ENCODE measurements at places on chromosomes 16 and 17.

GRCh38 chr17:77779711-77780539 is 178.6 kb upstream of the TNRC6C start:
- DNase-seq, result no peak

- DNase-seq, result peak; percentile 81
Measured at GRCh38 chr17:57902800-57903759, 52.1 kb downstream of the CUEDC1 start.

- DNase-seq, result no peak
Measured at GRCh38 chr16:30340621-30341020, 14.5 kb downstream of the CD2BP2 start.

DNA sequence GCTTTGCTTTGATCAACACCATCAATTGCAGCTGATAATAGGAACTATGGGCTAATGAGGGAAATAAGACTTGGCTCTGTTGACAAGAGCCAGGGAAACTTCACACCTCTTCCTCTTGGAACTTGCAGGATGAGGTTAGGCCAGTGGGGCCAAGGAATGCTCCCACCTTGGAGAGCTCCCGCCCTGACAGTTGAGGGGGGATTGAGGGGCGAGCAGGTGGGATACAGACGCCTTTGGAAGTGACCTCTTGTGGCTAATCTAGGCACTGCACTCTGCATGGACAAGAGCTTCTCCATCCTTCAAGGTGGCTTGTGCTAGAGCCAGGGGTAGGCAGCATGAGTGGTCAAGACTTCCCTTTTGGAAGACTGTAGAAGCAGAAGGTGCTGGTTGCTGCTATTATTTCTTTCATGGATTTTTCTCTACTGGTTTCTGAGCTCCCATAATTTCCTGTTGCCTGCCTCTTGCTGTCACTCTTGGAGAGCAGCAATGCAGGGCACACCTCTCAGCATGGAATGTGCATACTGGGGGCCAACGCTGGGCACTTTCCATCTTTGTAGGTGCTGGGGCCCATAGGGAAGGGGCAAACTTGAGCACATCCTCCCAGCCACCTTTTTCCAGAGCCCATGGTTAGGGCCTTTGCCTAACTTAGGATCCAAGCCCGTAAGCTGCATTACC is 2.3 kb upstream of the PHF12 start:
- peak; percentile 52 for DNase-seq

DNA sequence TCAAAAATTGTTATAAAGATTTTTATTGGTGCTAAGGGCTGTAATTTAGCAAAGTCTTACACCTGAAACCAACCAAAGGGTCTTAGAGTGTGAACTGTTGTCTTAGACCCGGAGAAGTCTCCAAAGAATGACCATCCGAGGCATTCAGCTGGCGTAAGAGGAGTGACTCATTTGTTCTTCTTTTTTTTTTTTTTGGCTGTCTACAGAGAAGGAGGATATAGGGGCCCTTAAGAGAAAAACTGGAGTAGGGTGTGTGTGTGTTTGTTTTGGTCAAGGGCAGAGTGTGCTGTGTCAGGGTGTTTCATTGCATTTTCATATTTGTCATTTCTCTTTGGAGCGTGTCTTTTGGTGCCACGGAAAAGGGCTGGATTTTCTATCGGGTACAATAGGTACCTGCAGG is 508.0 kb downstream of the WWOX start:
- DNase-seq, result no peak

- DNase-seq, result no peak
Measured at GRCh38 chr16:71424626-71425025, 17.2 kb downstream of the TLE7 start.

GRCh38 chr17:10135539-10136257 is 62.7 kb downstream of the GAS7 start:
- no peak for DNase-seq

DNA sequence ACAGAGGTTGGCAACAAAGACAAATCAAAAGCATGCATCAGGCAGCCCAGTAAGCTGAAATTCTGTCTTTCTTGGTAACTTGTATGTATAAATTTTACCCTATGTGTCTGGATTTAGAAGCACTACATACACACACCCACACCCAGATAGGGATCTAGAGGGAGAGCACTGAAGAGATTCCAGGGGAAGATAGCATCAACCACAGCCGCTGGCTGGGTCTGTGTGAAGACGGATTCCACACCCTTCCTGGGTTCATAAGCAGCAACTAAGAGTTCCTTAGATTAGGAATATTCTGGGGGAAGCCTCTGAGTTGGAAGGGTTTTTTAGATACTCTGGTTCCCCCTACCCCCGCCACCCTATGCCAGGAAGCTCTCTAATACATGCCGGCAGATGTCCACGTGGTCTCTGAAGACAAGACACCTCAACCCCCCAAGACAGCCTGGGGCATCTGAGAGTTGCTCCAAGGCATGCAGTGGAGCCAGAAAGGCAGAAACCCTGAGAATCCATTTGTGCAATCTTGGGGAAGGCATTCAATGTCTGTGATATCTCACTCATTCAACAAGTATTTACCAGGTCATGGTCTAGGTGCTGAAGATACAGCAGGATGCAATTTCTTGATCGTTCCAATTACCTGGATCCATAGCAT is 86.4 kb downstream of the NOG start:
- no peak for DNase-seq

DNA sequence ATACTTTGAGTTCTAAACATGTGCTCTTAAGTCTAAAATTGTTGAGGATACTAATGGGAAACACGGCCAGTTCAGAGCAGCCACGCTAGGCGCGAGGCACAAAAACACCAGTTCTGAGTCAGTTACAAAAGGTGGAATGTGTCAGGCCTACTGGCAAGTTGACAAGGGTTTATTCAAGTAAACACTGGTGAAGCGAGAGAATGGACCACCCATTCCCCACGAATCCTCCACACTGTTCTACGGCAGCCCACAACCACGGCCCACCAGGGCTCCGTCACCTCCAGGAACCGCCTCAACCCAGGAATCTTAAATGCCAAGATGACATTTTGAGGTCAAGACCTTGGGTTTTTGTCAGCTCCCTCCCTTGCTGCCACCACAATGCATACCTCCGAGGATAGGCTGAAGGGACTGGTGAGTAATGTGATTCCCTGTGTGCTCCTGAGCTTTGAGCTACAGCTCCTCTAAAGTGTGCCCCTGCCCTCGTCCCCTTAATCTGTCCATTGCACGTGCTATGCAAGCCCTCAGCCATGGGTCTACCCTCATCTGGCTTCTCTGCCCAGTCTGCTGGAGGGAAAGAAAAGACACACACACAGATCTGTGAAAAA is 28.5 kb upstream of the TRAP1 start:
- DNase-seq, result no peak

DNA sequence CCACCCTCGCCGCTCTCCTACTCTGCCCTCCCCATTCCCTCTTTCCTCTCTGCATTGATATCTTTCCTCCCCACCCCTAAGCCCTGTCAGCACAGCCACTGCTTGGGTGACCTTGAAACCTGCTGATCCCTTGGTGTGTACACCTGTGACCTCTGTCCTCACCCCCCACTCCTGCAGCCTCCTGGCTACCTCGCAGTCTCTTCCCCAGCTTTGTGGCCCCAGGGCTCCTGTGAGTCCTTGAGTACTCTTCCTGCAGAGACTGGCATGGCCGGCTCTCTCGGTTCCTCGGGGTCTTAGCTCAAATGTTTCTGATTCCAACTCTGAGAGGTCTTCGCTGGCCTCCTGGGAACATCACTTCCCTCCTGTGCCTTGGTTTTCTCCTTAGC is 31.7 kb downstream of the ADCY7 start:
- peak; percentile 2 for DNase-seq

- DNase-seq, result no peak
Measured at GRCh38 chr17:43151880-43152456, 19.0 kb upstream of the NBR1 start.

GRCh38 chr17:16243801-16244567 is 27.0 kb downstream of the PIGL start:
- DNase-seq, result no peak

- DNase-seq, result no peak
Measured at GRCh38 chr17:1949754-1950153, 75.4 kb downstream of the RTN4RL1 start.

DNA sequence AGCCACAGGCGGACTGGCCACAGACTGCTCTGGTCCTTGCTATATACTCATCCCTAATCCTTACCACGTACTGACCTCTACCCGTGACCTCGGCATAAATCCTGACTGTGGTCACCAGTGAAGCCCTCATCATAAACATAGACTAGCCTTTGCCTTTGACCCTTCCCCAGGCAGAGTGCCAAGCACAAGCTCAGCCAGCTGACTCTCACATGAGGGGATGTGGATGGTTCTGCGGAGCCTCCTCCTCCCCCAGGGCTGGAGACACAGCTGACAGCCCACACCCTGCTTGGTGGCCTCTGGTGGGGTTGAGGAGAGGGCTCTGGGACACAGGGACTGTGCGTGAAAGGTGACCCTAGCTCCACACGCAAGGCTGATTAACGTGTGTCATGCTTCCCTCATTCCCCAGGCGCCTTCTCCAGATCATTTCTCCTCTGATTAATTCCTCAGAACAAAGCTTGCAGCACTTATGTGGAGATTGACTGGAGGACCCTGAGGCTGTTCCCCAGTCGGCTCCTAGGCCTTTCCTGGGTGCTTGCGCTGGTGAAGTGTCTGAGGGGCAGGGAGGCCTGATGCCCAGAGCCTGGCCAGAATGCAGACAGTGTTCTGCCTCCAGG is 241.5 kb upstream of the NLRP1 start:
- DNase-seq, result no peak

DNA sequence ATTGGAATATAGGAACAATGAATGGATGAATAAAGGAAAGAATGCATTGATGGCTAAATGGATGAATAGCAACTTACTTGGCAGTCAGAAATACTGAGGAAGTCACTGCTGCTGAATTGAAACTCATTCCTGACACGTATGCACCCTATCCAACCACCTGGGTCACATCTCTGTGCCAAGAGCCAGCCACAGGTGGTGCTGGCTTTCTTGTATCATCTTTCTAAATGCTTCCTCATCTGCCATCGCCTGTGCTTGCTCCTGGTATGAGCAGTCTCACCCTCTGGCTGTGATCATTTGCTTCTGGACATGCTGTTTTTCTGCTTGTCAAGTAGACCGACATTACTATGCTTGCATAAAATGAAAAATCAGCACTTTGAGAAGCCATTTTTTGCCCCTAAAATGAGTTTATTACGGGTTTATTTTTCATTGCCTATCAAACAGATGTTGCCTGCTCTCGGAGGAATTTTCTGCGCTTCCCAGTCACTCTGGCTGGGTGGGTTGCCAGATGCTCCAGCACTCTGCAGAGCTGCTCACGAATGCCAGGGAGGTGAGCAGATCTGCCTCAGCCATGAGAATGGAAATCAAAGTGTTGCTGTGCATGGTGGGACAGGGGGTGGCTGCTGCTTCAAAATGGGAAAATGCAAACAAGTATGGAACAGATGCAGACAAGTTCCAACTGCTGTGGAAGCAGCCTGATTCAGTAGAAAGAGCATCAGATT is 1349.6 kb upstream of the CDH8 start:
- no peak for DNase-seq

GRCh38 chr17:7841396-7841914 is 7.4 kb downstream of the KDM6B start:
- DNase-seq, result peak; percentile 89

GRCh38 chr17:47276868-47277267 is 23.2 kb downstream of the ITGB3 start:
- DNase-seq, result peak; percentile 88

GRCh38 chr16:11138769-11139325 is 117.2 kb downstream of the SOCS1 start:
- no peak for DNase-seq

DNA sequence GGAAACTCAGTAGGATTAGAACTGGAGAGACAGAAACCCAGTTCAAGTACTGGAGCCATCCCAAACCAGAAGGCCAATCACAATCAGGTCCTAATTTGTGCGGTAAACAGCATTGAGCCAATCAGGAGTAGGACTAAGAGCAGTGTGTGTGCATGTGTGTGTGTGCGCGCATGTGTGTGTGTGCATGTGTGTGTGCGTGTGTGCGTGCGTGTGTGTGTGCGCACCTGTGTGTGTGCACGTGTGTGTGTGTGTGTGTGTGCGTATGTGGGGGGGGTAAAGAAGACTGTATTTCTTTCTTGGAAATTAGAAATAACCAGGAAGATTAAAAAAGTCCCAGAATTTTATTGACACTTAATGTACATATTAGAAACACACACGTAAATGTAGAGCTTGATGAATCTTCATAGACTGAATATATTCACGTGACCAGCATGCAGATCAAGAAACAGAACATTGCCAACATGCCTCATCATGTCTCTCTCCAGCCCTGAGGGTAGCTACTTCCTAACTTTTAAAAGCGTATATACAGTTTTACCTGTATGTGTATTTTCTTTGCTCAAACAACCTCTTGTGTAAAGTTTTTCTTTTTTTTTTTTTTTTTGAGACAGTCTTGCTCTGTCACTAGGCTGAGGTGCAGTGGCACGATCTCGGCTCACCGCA is 919 bp upstream of the DHRS7C start:
- no peak for DNase-seq

GRCh38 chr17:1639549-1640180 is 5.9 kb downstream of the SCARF1 start:
- DNase-seq, result no peak

- no peak for DNase-seq
Measured at GRCh38 chr17:78822552-78822951, 18.1 kb downstream of the USP36 start.

GRCh38 chr16:83390759-83391158 is 417.0 kb upstream of the HSBP1 start:
- no peak for DNase-seq

- no peak for DNase-seq
Measured at GRCh38 chr17:81135505-81136278, 29.6 kb upstream of the PVALEF start.

DNA sequence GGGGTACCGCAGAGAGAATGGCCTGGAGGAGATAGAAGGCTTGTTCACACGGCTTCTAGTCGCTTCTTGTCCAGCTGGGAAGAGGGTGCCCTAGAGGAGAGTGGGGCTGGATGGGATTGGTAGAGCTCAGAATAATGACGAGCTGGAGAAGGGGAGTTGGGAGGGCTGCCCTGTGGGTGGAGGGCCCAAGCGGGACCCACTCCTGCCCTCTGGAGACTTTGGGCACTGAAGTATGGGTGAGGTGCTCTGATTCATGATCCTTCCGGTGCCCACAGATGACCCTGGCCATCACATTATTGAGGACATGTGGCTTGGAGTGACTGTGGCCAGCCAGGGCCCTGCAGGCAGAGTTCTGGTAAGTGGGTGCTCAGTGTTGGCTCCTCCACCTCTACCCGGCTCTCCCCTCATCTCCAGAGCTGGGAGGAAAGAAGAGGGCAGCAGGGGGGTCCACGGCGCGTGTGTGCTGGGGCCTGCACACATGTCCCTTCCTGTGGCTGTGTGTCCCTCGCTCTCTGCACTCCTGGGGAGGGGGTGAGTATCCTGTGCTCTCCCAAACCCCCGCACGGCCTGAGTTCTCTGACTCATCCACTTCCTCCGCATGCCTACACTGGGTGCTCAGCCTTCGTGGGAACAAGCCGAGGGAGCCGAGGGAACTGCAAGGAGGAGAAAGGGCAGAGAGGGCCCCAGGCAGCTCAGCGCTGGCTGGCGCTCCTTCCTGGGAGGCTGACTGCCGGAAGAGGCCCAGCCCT is 8.5 kb downstream of the ITGA3 start:
- no peak for DNase-seq

DNA sequence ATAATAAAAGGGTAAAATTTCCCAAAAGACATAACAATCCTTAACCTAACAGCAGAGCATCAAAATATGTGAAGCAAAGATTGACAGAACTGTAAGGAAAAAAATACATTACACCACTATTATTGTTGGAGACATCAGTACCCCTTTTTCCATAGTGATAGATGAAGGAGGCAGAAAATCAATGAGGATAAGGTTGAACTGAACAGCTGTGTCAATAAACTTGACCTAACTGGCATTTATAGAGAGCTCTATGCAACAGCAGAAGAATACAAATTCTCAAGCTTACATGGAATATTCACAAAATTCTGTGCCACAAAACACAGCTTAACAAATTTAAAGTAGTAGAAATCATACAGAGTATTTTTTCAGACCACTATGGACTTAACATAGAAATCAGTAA is 195.0 kb upstream of the ELAC2 start:
- no peak for DNase-seq

Measured in heart right ventricle (tissue), 16 donors.